Psoas muscle (tissue), 8 donors: ENCODE measurements at places on chromosomes 3 and 15.

DNA sequence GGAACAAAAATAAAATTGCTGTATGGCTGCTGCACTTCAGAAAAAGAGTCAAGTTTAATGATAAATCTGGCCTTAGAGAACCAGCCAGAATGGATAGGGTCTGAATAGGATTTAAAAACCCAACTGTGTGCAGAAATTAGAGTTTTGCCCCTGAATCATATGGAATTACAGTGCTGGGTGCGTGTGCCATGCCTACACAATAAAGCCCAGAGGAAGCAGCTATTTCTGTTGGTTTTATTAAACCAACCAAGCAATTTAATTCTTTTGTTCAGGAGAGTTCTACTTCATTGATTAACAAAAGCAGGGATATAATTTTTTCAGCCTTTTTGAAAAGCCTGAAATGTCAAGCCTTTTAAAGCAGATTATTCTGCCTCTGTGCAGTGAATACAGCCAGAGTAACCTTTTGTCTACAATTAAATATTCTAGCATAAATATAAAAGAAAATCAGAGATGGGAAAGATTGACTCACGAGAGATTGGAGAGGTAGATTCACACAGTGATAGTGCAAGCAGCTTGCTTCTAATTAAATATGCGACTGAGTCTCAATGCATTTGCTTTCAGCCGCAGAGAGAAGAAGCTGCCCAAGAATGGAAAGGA lies 66.7 kb upstream of the DNAJC19 start:
- no peak for DNase-seq

GRCh38 chr15:69697916-69698315 lies 245.3 kb downstream of the RPLP1 start:
- DNase-seq, result no peak

DNA sequence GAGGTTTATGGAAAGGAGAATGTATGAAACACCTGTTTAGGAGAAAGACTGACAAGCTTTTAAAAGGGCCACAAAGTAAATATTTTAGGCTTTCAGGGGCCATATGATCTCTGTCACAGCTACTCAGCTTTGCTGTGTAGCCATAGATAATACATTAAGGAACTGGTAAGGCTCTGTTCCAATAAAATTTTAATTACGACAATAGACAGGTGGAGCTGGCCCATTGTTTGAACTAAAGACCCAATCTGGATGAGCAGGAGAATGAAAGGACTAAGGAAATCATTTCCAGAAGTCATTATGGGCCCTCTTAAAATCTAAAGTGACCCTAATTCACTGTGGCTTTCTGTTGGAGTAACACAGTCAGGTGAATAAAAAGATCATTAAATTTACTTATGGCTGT lies 48.5 kb upstream of the SLC12A8 start:
- no peak for DNase-seq

DNA sequence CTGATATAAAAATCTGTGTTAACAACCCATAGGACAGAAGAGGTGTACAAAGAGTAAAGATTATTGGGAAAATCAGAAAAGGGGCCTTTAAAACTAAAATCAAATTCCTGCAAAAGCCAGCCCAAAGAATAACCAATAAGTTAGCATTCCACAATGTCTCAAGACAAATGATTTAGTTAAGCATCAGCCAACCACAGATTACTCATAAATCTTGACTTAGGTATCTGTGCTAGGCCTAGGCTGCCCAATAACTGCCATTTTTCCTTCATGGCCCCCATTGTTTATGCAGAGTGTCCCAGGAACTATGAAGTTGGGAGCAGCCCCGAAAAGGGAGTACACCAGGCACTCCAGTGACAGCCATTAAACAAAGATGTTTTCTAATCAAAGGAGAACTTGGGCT lies 7.4 kb downstream of the TRANK1 start:
- DNase-seq, result no peak

GRCh38 chr3:4770561-4770960 lies 208.7 kb upstream of the BHLHE40 start:
- no peak for DNase-seq

GRCh38 chr3:99542767-99543518 lies 95.5 kb upstream of the COL8A1 start:
- DNase-seq, result no peak

GRCh38 chr15:50298340-50298739 lies 32.8 kb upstream of the HDC start:
- no peak for DNase-seq

DNA sequence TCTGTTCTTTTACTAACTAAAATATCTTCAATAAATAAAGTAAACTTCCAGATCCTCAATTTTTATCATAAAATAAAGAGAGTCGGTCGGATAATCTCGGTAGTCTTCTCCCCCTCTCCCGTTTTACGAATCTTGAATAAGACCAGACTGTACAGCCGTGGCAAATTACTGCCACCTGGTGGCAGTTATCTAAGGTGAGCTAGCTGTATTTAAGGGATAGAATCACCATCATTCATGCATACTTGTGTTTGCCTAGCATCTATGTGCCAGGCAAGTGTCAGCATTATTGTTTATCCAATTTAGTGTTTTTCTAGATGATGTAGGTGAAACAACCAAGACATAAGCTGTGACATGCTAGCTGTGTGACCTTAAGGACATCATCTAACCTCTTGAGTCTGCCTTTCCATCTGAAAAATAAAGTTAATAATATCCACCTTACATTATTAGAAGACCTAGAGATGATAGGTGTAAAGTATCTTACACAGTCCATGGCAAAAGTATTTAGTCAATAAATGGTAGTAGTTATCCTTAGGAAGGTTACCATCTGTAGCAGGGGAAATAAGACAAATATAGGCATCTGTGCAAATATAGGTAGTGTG lies 21.3 kb downstream of the DUT start:
- no peak for DNase-seq

GRCh38 chr15:87357637-87358313 lies 898.8 kb downstream of the NTRK3 start:
- DNase-seq, result no peak

DNA sequence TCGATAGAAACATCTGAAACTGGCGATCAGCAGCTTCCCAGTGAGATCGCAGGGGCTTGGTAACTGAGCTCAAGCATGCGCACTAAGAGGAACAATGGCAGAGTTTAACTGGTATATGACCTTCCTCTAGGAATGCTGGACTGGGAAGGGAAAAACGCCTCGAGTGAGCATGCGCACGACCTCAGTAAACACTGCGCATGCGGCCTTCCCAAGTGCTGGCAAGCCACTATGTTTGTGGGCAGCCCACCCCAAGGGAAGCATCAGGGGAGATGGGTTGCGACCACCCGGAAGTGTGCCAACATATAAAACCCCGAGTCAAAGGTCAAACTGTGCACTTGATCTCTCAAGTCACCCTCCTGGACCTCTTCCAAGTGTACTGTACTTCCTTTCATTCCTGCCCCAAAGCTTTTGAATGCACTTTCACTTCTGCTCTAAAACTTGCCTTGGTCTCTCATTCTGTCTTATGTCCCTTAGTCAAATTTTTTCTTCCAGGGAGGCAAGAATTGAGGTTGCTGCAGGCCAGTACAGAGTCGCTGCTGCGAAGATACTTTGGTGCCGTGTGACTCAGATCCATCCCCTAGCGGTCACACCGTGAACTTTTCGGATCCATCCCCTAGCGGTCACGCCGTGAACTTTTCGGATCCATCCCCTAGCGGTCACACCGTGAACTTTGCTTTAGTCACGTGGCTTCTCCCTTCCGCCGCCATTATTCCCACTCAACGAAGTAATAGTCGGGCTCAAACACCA lies 243.3 kb downstream of the FAM43A start:
- DNase-seq, result no peak

GRCh38 chr3:23629181-23629894 lies 176.4 kb upstream of the UBE2E1 start:
- DNase-seq, result no peak

GRCh38 chr3:71541313-71541712 lies 42.2 kb downstream of the FOXP1 start:
- no peak for DNase-seq

DNA sequence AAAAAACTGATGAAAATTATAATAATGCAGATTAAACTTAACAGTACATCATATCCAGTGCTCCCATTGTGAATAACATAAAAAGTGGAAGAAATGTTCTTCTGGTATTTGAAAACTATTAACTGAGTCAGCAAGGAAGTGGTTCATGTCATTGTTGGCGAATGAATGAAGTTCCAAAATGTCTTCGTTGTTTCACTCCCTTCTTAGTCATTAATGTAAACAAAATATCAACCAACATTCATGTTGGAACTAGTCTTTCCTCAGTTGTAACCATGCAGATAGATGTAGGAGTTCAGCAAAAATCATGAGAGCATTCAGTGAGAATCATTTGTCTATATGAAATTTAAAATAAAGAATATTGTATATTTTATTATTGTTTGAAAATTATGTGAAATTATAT lies 44.1 kb upstream of the ICE2 start:
- DNase-seq, result no peak

DNA sequence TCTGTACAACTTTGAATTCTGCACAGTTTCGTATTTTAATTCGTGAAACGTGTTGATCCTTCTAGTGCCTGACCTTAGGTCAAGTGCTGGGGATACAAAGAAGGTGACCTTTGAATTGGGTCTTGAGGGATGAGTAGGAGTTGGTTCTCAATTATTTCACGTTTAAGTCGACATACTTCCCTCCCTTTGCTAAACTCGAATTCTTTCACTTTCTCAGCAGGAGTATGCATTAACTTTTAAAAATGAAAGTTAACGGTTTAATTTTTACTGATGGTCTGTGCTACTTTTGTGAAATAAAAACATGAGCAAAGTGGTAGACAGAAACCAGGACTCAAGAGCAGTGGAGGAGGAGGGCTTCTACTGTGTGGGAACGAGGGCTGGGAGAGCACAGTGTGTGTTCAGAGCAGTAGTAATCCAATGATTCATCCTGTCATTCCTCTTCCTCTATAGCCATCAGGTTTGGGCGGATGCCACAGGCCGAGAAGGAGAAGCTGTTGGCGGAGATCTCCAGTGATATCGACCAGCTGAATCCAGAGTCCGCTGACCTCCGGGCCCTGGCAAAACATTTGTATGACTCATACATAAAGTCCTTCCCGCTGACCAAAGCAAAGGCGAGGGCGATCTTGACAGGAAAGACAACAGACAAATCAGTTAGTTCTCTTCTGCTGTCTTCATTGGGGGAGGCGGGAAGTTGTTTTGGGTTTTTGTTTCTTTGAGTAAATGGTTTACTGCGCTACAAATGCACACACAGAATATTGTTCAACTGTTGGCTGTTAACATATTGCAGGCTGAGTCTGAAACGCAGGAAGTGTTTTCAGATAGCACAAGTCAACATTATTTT lies 78.6 kb upstream of the TSEN2 start:
- peak; percentile 80 for DNase-seq

DNA sequence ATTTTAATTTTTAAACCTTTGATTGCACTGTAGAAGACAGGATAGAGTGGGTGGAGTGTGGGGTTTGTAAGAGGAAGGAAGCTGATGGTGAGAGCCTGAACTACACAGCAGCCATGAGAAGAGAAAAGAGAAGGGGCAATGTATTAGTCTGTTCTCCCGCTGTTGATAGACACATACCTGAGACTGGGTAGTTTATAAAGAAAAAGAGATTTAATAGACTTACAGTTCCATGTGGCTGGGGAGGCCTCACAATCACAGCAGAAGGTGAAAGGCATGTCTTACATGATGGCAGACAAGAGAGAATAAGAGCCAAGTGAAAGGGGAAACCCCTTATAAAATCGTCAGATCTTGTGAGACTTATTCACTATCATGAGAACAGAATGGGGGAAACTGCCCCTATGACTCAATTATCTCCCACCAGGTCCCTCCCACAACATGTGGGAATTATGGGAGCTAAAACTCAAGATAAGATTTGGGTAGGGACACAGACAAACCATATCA lies 37.3 kb downstream of the STARD5 start:
- DNase-seq, result no peak

DNA sequence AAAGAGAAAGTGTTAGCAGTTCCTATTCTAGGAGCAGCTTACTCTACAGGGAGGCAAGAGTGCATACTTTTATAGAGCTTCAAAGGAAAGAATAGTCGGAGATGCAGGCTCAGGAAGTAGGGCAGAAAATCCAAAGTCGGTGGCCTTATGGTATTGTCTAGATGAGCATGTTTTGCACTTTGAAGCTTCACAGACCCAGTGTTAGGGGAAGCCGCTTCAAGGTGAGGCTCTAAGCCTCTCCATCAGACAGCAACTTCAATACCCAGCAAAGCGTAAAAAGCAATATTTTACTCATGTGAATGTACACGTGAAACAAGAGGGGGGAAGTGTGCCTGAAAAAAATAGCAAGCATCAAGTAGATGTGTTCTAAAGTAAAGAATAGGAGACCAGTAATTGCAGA lies 125.6 kb upstream of the RASGRP1 start:
- DNase-seq, result no peak

DNA sequence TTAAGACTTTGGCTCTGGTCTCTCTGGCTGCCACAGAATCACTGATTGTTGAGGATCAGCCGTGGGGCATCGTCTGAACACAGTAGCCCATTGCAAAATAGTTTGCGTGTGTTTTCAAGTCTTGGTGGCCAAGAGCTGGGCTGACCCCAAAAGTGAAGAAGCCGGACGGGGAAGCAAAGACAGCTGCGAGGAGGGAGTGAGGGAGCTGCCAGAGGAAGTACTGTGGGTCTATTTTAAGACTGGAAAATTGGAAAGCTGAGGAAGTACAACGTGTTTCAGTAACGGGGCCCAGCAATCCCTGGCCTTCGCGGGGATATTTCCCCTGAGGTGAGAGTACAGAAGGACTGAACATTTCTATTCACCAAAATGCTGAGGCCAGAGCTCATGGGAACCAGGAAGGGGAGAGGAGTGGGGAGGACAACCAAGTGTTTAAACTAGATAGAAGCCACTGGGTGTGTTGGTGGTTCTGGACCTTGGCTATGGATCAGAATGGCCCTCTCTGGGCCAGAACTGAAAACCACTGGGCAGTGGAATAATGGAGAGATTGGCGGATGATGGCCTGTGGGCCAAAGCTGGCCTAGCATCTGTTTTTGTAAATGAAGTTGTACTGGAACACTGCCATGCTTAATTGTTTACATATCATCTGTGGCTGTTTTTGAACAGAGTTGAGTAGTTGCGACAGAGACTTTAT lies 34.1 kb upstream of the LIMD1 start:
- peak; percentile 86 for DNase-seq

- DNase-seq, result no peak
These were observed 63.0 kb downstream of the FRMD5 start for GRCh38 chr15:44132057-44132456.

- DNase-seq, result no peak
These were observed 41.2 kb downstream of the ADIPOQ start for GRCh38 chr3:186883686-186884058.

GRCh38 chr15:74786551-74787165 lies 4.8 kb downstream of the CSK start:
- DNase-seq, result no peak
